Lung microvascular endothelial cell (primary cell): ENCODE measurements at places on chromosomes 5 and 9.

- no peak for DNase-seq
Observed at GRCh38 chr5:135920199-135920598, 24.6 kb upstream of the IL9 start.

GRCh38 chr5:155794795-155795194 is 532.2 kb upstream of the SGCD start:
- DNase-seq, result peak; percentile 1

- peak; percentile 5 for DNase-seq
Observed at GRCh38 chr5:137075163-137075970, 423.8 kb downstream of the SPOCK1 start.

DNA sequence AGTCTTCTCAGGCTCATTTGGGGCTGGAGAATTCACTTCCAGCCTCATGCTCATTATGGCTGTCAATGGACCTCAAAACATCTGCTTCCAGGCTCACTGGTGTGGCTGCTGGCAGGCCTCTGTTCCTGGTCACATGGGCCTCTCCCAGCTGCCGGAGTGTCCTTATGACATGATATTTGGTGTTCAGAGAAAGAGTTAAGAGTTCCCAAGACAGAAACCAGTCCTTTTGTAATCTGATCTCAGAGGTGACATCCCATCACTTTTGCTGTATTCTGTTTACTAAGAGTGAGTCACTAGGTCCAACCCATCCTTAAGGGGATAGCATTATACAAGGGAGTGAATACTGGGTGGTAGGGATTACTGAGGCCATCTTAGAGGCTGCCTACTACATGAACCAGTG is 104.6 kb downstream of the CACNA1B start:
- DNase-seq, result no peak

- no peak for DNase-seq
Observed at GRCh38 chr9:136535070-136535469, 10.8 kb downstream of the NOTCH1 start.

DNA sequence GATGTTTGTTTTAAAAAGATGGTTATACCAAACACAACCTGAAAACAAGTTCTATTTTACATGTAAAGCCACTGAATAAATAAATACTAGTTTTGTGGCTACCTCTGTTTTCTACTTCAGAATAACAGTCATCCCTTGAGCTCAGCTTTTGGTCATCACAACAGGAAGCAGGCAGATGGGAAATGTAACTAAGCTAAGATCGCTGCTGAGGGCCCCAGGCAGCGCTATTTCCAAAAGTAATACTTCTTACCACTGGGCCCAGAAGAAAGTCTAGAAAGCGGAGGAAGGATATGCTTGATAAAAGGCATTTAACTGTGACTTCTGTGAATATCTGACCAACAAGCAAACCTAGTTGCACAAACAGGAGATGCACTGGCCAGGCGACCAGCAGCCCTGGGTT is 61.4 kb downstream of the SERINC5 start:
- no peak for DNase-seq

- no peak for DNase-seq
Observed at GRCh38 chr5:177098470-177099141, 11.9 kb downstream of the FGFR4 start.

DNA sequence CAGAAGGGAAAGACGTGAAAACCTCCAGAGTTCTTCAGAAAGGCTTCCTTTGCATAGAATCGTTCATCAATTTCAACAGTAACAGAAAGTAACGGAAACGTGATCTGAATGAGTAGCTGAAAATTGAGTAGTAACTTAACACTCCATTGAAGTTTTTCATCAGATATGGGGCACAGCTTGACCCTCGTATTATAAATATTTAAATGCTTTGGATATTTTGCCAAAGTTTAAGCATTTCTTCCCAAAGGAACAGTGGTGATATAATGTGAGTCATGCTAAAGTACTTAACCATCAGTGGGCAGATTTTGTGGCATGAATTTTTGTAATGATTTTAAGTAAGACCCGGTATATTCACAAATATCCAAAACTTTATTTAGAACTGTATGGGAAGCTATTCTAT is 67.4 kb upstream of the ADAMTS19 start:
- no peak for DNase-seq

GRCh38 chr5:10059556-10059955 is 190.1 kb downstream of the ATPSCKMT start:
- DNase-seq, result no peak
